Stimulated activated CD4-positive, alpha-beta T cell treated with anti-CD3 and anti-CD28 coated beads, Interleukin-1b, Interleukin-23, amount 100 ng/mL, for 24 hours (primary cell): ENCODE measurements at places on chromosomes 7 and 10.

- DNase-seq, result no peak
These were observed 42.1 kb downstream of the TMEM178B start for GRCh38 chr7:141115965-141116364.

DNA sequence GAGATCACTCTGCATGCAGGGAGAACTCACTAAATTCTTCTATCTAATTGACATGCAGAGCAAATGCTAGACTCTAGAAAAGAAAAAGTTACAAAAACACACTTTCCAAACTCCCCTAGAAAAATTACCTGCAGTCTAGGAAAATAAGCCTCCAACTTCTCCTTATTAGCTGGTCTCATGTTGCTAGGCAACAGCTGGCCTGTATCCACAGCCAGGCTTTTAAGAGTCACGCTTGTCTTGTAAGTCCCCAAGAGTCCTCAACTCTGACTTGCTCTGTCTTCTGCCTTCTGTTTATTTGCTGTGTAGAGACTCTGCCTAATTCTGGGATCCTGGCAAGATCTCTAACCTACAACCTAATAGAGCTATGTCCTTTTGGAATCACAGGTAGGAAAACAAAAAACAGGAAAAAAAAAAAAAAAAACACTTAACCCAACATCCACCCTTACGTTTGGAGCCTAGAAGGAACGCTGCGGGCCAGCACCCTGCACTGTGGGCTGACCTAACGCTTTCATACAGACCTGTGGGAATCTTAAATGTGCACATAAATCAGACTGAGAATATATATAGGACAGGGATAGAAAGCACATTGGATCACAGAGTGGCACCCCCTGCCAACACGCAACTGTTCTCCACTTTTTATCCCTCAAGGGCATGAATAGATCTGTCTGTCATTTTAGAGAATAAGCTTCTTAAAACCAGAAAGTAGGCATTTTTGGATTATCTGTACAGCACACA, 117.0 kb upstream of the PTPRZ1 start:
- no peak for DNase-seq

GRCh38 chr10:112741830-112742402, 208.1 kb upstream of the TCF7L2 start:
- DNase-seq, result no peak

DNA sequence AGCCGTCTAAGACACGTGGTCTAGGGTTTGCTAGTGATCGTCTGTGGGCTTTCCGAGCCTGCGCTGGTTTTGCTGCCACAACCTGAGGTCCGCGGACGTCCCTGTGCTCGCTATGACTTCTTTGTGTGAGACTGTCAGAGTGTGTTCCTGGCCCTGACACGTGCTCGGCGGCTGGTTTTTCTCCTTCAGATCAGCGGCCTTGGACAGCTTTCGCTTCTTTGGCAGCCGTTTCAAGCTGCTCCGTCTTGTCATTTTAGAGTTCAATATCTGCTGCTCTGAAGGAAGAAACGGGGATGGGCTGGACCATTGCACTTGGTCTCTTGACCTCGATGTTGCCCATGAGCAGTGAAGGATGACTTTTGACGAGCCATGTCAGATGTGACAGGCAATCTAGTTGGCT, 147.3 kb downstream of the MGMT start:
- DNase-seq, result no peak

DNA sequence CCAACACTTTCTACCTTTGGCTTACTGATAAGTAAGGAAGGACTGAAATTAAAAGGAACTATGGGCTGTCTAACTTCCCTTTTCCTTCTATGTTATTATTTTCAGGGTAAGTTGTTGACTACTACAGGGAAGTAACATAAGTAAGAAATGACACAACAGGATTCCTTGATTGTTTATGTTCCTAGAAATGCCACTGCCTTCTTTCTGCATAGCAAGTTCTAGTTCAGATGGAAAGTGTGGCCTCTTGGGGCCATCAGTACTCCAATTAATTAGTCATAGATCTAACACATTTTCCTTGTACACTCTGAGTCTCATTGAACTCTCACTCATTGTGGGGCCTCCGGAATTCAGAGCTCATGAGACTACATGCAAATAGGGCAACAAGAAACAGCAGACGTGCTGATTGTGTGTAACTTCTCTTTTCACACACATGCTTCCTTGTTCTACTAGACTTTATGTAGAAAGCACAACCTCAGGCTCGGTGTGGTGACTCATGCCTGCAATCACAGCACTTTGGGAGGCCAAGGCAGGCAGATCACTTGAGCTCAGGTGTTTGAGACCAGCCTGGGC, 35.3 kb upstream of the HIBADH start:
- no peak for DNase-seq

GRCh38 chr7:33630359-33630758, 275.0 kb upstream of the BMPER start:
- DNase-seq, result no peak

- no peak for DNase-seq
These were observed 18.1 kb downstream of the MINDY4 start for GRCh38 chr7:30789334-30789711.
